ENCODE measurements at places on chromosomes 16 and 17. TPM values are rescaled to one million over a fixed set of nuclear protein-coding genes. Genes with fewer than 3 reads are reported as not detected.

- DNase-seq: no peak
Measured at GRCh38 chr16:77043076-77043475, 147.9 kb upstream of the MON1B start.

Gene PIK3R5
- polyA plus RNA-seq: 1.3 TPM

Gene MAF
- 28.8 TPM for polyA plus RNA-seq

Gene DNAAF8
- 0.63 TPM for polyA plus RNA-seq

GRCh38 chr17:80709090-80709695 lies 164.6 kb downstream of the RPTOR start:
- no peak for DNase-seq

DNA sequence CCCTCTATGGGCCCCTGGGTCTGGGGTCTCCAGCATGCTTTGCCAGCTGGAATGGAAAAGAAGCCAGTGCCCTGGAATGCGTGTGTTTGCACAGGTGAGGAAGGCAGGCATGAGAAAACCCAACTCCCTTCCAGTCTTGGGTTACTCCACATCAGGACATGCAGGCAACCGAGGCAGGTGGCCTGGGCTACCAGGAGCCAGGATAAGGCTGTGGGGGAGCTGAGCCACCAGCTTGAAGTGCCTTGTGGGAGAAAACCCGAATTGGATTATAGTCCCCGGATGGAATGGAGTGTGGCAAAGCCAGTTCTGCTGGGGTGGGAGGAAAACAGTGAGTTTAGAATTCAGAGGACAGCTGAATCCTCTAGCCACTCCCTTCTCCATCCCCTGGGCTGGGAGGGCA lies 7.2 kb downstream of the SRCIN1 start:
- DNase-seq: no peak

DNA sequence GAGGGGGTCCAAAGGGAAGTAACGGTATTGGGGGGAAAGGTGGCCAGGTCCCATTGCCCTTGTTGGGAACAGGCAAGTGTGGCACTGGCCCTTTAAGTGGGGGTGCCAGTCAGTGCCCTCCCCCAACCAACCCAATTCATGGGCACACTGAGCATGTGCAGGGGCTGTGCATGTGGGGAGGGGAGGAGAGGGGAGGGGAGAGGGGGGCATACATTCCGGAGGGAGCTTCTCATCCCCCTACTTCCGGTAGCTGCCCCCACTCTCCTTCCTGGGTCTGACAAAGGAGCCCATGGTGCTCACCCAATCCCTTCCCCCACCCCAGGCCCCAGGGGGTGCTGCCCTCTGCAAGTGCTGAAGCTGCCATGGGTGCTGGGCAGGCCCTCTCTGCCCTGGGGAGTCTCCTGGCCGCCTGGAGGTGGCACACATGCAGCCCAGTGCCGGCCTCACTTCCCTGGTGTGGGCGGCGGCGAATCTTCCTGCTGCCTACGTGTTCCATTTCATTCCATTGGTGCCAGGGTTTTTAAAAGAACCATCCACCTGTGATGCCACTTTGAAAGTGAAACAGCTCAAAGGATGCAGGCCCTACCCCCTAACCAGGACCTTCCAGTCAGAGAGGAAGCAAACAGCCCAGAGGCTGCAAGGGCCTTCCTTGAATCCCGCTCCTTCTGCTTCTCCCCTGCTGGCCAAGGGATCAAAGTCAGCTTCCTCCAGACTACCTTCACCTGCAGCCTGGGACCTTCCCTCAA lies 11.0 kb downstream of the HEXIM2 start:
- no peak for DNase-seq

- no peak for DNase-seq
Measured at GRCh38 chr17:69213059-69213813, 15.4 kb downstream of the ABCA10 start.

DNA sequence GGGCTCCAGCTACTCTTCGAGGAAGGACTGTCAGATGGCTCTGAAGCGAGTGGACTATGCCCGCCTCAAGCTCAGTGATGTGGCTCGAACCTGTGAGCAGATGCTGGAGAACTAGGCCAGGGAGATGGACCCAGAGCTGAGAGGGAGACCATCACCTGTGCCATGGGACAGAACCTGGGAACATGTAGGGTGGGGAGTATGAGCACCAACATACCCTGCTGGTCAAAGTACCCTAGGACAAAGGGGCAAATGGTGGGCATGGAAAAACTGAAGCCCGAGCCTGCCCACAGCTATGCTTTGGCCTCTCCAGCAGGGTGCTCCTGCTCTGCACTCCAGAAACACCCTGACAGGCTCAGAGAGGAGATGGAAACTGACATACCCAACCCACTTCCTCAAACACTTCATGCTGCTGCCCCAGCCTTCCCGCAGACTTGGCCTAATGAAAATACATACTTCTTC lies 1.9 kb downstream of the MED11 start:
- DNase-seq: no peak

Gene TEKT1
- not detected for polyA plus RNA-seq

Data from forelimb muscle (tissue), 1 donor.